ENCODE measurements at places on chromosomes 2 and 18.

DNA sequence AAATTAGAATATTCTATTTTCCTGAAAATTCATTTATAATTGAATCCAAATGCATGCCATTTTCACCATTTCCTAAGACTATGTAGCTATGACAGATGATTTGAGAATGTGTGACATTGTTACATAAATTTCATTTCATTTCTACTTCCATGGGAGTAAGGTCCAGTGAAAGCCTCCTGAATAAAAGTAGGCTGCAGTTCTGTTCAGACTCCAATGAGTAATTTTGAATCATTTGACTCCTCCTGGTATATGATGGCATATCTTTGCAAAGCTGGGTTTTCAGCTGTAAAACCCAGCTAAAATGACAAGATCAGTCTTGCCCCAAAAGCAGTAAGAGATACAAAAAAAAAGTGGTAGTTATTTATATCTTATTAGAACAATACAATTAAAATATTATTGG is 101.0 kb upstream of the DNAJC10 start:
- DNase-seq = no peak

DNA sequence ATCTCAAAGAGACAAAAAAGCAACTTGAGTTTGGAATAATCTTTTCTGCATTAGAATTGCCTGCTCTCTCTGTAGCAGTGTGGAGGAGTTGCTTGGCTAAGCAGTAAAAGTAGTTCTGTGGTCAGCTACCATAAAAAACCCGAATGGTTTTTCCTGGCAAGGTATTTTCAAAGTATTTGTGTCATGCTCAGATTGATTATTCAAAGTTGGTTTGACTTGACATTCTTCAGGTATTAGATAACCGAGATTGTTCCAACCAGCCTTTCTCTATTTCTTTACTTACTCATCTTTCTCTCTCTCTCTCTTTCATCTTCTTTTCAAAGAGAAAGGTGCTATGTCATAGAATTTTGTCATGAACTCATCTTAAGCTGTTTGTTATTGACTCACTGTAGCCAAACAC is 404.9 kb downstream of the CPS1 start:
- DNase-seq = no peak

GRCh38 chr2:70927138-70927537 is 8.6 kb upstream of the ATP6V1B1 start:
- DNase-seq = no peak

GRCh38 chr2:173865971-173866873 is 99.0 kb downstream of the SP3 start:
- DNase-seq = no peak

- DNase-seq = no peak
Observed at GRCh38 chr2:240992572-240993291, 5.7 kb upstream of the SNED1 start.

GRCh38 chr2:74849228-74849892 is 15.4 kb downstream of the HK2 start:
- no peak for DNase-seq

DNA sequence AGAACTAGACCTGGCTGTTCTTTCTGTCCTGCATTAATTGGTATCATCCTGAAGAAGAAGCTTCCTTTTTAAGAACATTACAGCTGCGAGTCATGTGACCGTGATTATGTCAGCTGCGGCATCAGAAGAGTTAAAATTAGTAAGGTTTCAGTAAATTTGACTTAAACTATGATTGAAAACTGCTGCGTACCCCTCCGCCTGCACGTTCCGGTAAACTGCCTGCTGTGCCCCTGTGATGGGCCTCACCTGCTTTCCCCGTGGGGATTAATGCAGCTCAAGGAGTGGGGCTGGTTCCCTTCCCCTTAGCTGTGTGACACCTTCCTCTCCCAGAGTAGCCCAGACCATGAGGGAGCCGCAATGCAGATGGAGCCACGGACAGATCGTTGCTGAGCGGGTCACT is 36.1 kb upstream of the MYO3B start:
- no peak for DNase-seq

DNA sequence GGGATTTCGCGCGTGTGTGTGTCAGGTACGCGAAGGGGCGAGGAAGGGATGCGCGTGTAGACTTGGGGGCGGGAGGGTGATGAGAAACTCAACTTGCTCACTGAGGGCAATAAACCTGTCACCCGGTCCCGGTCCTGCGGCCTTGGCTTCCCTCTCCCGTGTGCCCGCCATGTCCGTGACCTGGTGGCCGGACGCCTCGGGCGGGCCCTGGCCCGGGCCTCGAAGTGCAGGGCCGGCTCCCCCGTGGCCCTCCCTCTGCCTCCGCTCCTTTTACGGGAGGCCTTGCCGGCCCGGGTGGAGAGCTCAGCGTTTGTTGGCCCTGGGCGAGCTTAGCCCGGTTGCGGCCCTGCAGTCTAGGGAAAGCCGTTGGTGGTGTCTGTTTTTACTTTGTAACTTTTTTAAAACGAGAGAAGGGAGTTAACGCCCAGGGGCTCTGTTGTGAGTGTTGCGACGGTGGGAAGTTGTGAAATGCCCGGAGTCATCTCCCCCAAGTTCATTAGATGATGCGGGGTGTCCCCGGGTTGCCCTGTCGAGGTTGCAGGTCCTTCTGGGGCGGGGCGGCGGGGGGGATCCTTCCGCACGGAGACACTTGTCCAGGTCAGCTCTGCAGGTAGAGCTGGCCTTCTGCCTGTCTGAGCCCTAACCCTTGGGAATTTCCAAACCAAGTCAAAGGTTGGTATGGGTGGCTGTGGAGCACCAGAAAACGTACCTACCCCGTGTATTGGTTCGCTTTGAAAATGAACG is 883 bp downstream of the SMCHD1 start:
- DNase-seq = peak; percentile 22

- peak; percentile 29 for DNase-seq
Observed at GRCh38 chr2:239247401-239248245, 153.2 kb downstream of the HDAC4 start.

DNA sequence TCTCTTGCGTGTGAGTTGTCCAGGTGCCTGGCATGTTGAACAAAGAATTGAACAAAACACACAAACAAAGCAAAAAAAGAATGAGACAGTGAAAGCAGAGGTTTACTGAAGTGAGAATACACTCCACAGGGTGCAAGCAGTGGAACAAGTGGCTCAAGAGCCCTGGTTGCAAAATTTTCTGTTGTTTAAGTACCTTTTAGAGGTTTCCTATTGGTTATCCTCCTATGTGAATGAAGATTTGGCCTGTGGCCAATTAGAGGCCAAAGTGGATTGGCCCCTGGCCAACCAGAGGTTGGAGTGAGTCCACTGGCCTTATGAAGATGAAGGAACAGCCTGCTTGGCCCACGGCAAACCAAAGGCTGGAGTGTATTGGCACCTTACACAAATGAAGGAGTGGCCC is 1188.5 kb upstream of the NRXN1 start:
- no peak for DNase-seq

DNA sequence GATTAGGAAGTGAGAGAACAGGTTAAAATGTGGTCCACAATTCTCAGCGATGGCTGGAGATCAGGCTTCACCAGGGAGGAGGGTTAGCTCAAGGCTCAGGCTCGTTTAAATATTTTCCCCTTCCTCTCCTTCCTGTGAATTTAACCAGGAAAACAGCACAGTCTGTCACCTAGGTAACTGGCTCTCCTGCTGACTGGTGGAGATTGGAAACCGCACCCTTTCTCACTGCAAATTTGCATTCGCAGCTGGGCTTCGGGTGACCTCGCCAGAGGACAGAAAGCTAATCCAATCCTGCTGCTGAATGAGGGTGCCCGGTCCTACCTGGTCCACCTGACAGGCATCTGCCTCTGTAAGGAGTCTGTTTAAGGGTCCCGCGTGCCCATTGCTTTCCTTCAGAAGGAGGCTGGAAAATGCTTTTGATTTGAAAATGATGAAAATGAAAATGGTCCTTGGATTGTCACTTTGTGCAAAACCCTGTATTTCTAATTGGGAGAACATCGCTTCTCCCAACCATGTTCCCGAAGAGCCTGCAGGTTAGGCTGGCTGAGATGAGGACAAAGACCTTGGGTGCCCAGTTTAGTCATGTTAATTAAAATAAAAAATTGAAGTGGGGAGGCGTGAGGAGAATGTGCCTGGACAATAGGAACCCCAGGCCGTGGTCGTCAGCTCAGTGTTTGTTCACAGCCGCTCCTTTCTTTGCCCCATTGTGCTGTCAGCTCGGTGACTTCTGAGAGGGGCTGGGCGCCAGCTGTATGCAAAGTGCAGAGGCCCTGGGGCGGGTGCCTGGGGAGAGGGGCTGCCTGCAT is 43.4 kb upstream of the MTCL1 start:
- DNase-seq = no peak

DNA sequence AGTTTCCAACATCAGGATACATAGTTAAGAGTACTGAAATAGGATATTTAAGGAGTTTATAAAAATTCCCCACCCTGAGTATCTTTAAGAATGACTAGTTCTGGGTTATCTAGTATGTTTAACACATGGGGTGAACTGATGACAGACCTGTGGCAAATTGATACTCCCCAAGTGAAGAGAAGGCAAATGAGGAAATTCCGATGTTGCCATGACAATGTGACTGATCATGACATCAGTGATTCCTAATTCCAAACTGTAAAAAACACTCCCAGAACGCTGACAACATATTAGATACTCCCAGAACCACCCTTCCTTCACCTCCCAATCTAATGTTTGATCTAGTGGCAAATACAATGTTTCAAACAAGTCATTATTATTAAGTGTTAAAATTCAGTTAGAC is 77.6 kb downstream of the RBMS1 start:
- no peak for DNase-seq

DNA sequence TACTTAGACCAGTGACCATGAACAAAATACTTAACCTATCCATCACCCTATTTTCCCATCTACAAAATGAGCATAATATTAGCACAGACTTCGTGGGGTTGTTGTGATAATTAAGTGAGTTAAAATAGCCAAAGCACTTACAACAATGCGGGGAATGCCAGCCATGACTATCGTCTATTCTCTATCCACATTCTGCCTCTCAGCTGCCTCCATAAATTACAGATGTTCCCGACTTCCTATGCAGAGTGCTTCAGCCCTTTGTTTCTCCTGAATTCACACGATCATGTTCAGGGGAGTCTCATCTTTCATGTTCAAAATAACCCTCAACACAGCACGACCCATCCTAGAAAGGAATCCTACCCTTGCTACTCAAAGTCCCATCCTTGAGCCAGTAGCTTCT is 211.6 kb downstream of the EN1 start:
- DNase-seq = no peak

Data from stimulated activated CD4-positive, alpha-beta T cell treated with anti-CD3 and anti-CD28 coated beads, TNF-alpha, amount 100 ng/mL, for 4 hours (primary cell).